ENCODE measurements at places on chromosomes 11 and 22. TPM values are rescaled to one million over a fixed set of nuclear protein-coding genes. Genes with fewer than 3 reads are reported as not detected.

- no peaks in the 10 kb centered on the region for H3K4me1 ChIP-seq
- H3K4me3 ChIP-seq: no peak overlapping the region
- H3K36me3 ChIP-seq: no peaks in the 10 kb centered on the region
- no peaks in the 10 kb centered on the region for H3K27me3 ChIP-seq
- no peak overlapping the region for H3K27ac ChIP-seq
Measured at GRCh38 chr11:56716379-56716854, 17.5 kb downstream of the OR9G1 start.

Gene GUCY1A2
- 1.1 TPM for total RNA-seq

Gene SLC36A4
- total RNA-seq: 12.7 TPM

- no peak for DNase-seq
- H3K4me3 ChIP-seq: no peak overlapping the region
- no peak overlapping the region for H3K27ac ChIP-seq
- peaks cover 2% of the 10 kb centered on the region for H3K27me3 ChIP-seq
- peaks cover 13% of the 10 kb centered on the region for H3K36me3 ChIP-seq
Measured at GRCh38 chr11:74255741-74256375, 55.6 kb downstream of the P4HA3 start.

DNA sequence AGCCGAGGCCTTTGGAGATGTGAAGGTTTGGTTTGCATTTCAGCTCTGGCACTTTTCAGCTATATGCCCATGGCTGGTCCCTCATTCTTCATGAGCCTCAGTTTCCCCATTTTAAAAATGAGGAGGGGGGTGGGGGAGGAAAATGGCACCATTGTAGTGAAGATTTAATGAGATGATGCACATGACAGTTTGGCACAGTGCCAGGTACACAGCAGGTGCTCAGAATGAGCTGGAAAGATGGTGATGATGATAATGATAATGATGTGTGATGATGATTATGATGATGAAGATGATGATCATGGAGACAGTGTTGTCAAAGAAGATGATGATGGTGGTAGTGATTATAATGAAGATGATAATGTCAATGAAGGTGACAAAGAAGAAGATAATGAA is 24.3 kb upstream of the FGF3 start:
- H3K27me3 ChIP-seq: peaks cover 40% of the 10 kb centered on the region
- no peak overlapping the region for H3K4me3 ChIP-seq
- no peak for DNase-seq
- H3K36me3 ChIP-seq: no peaks in the 10 kb centered on the region
- no peak overlapping the region for H3K27ac ChIP-seq
- H3K4me1 ChIP-seq: no peaks in the 10 kb centered on the region

DNA sequence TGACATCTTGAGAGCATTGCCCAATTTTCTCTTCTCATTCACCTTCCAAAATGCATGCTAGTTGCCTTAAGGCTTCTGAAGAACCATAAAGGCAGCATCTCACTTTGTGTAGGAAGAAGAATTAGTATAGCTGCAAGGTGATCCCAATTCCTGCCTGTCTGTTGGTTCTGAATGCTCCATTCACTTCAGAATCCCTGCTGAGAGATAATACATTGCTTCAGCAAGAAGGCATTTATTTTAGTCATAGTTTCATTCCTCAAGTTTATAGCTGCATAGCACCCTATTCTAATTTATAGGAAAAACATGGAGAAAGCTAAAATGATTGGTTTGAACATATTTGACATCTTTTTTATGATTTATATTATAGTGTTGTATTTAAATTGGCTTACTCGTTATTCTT is 181.3 kb downstream of the METTL15 start:
- H3K4me3 ChIP-seq: no peak overlapping the region
- H3K36me3 ChIP-seq: no peaks in the 10 kb centered on the region
- H3K27ac ChIP-seq: no peak overlapping the region
- no peak for DNase-seq
- H3K4me1 ChIP-seq: no peaks in the 10 kb centered on the region
- H3K27me3 ChIP-seq: no peaks in the 10 kb centered on the region

DNA sequence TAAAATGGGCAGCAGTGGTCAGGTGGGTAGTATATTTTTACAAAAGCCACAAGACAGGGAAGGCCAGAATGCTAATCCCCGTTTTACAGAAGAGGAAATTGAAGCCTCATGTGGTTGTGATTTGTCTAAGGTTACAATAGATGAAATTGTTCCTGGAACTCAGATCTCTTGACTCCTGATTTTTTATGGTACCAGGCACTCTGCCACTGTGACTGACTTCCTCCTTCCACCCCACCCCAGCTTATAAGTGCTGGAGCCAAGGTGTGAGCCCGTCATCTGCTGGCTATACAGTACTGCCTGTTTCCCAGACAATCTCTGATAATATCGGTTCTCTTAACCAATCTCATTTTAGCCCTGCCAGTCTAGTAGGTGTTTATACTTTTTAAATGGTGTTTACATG is 1.9 kb downstream of the SLC5A1 start:
- H3K4me3 ChIP-seq: no peak overlapping the region
- H3K27me3 ChIP-seq: peaks cover 45% of the 10 kb centered on the region
- H3K36me3 ChIP-seq: no peaks in the 10 kb centered on the region
- no peak for DNase-seq
- no peak overlapping the region for H3K27ac ChIP-seq

- H3K4me3 ChIP-seq: no peak overlapping the region
- DNase-seq: no peak
- H3K27me3 ChIP-seq: no peaks in the 10 kb centered on the region
- no peak overlapping the region for H3K27ac ChIP-seq
- H3K36me3 ChIP-seq: peaks cover 78% of the 10 kb centered on the region
Measured at GRCh38 chr11:17986711-17987220, 26.1 kb downstream of the SERGEF start.

Gene RBMXL2
- not detected for total RNA-seq

GRCh38 chr11:33060271-33060670 is 20.9 kb downstream of the TCP11L1 start:
- H3K4me3 ChIP-seq: no peak overlapping the region
- DNase-seq: no peak
- H3K27ac ChIP-seq: peak overlapping the region; percentile 64
- H3K27me3 ChIP-seq: no peaks in the 10 kb centered on the region
- H3K4me1 ChIP-seq: peaks cover 14% of the 10 kb centered on the region

DNA sequence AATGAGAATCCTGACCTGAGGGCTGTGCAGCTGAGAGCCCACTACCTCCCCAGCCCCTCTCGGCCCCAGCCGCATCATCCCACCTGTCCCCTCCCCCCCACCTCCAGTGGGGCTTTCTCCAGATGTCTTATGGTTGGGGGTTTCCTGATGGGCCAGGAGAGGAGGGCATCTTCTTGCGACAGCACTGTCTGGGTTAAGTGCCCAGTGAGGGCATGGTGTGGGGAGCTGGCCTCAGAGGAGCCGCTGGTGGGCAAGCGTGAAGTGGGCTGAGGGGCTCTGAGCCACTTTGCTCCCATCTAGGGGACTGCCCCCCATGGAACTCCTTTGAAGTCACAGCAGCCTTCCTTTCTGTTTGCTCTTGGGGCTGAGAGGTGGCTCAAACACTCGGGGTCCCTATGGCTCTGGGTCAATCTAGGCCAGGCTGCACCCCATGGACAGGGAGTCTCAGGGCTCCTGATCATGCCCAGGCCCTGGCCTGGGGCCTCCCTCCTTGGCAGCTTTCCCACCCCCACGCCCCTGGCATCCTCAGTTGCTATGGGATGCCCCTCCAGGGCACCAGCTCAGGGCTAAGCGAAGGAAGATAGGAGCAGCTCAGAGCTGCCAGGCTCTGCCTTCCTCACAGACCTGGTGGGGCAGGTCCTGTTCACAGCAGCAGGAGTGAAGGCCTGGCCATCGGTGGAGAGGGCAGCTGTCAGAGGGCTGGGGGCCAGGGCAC is 11.0 kb upstream of the MIEF1 start:
- no peak for DNase-seq
- H3K27me3 ChIP-seq: no peaks in the 10 kb centered on the region
- H3K4me3 ChIP-seq: no peak overlapping the region

Gene TAF10
- 69.2 TPM for total RNA-seq

Data from esophagus squamous epithelium (tissue), 5 donors.